ENCODE measurements at places on chromosomes 1 and 21.

DNA sequence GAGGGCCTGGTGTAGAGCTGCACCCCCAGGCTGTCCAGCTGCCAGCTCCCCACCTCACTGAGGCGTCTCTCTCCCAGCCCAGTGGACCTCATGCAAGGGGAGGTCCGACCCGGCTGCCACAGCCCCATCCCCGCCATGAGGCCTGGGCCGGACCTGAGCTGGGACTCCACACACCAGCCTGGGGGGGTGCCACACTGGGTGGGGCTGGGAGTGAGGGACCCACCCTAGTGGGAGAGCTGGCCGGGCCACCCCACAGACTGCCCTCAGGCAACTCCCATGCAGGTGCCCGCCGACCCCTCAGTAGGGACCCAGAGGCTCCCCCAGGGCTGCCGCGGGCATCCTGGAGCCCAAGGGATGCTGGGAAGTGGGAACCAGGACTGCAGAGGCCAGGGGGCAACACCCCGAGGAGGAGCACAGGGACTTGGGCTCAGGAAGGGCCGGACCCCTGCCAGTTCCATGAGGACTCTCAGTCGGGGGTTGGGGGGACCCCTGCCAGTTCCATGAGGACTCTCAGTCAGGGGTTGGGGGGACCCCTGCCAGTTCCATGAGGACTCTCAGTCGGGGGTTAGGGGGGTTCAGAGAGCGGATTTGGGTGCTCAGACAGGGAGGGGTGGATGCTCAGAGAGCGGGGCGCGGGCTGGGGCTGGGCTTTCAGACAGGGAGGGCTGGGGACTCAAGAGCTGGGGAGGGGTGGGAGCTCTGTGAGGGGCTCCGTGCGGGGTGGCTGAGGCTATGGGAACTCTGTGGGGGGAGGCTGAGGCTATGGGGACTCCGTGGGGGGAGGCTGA is 1.2 kb upstream of the RNF223 start:
- H3K4me3 ChIP-seq, result no peak overlapping the region
- no peaks in the 10 kb centered on the region for H3K4me1 ChIP-seq
- H3K27me3 ChIP-seq, result peaks cover 2% of the 10 kb centered on the region
- H3K27ac ChIP-seq, result no peak overlapping the region
- no peaks in the 10 kb centered on the region for H3K36me3 ChIP-seq

DNA sequence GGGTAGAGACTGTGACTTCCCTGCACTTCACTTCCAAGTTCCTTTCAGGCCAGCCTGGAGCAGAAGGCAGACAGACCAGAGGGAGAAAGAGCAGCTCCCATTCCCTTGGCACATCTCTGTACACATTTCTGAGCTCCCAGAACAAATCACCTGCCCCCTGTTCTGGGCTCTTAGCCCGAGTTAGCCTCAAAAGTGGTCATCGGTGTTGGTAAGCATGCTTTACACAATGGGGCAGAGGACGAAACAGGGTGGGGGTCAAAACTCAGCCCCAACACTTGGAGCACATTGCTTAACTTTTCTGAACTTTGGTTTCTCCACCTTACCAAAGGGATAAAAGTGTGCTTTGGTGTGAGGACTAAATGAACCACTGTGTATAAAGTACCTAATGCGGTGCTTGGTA is 98.7 kb downstream of the DAB1 start:
- H3K4me1 ChIP-seq, result no peaks in the 10 kb centered on the region
- no peak overlapping the region for H3K27ac ChIP-seq
- H3K4me3 ChIP-seq, result no peak overlapping the region
- no peaks in the 10 kb centered on the region for H3K36me3 ChIP-seq

- H3K27ac ChIP-seq, result no peak overlapping the region
- H3K27me3 ChIP-seq, result peaks cover 3% of the 10 kb centered on the region
- no peak for DNase-seq
- no peak overlapping the region for H3K4me3 ChIP-seq
- no peaks in the 10 kb centered on the region for H3K36me3 ChIP-seq
- no peaks in the 10 kb centered on the region for H3K4me1 ChIP-seq
Observed at GRCh38 chr21:21631961-21632360, 633.8 kb downstream of the NCAM2 start.

- peak overlapping the region; percentile 69 for H3K27ac ChIP-seq
- H3K4me3 ChIP-seq, result peak overlapping the region; percentile 92
- DNase-seq, result peak; percentile 5
Observed at GRCh38 chr1:212286556-212287131, 1.4 kb downstream of the PPP2R5A start.

DNA sequence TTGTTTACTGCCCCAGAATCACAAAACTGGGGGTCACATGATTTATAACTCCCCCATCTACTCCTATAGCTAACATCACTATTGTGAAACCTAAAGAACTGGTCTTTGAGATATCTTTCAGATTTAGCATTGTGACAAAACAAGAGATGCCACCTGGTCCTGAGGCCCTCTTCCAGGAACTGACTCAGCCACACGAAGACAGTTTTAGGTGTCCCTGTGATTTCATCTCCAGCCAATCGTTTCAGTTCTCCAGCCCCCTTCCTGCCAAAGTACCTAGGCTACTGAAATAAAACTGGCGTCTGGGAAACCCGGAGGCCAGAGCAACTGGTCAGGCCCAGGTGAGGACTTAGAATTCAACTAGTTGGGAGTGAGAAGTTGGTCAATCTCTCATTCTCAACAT is 36.6 kb downstream of the TBX19 start:
- no peak overlapping the region for H3K27ac ChIP-seq
- H3K4me3 ChIP-seq, result no peak overlapping the region
- H3K4me1 ChIP-seq, result peaks cover 43% of the 10 kb centered on the region
- H3K27me3 ChIP-seq, result no peaks in the 10 kb centered on the region
- H3K36me3 ChIP-seq, result no peaks in the 10 kb centered on the region

DNA sequence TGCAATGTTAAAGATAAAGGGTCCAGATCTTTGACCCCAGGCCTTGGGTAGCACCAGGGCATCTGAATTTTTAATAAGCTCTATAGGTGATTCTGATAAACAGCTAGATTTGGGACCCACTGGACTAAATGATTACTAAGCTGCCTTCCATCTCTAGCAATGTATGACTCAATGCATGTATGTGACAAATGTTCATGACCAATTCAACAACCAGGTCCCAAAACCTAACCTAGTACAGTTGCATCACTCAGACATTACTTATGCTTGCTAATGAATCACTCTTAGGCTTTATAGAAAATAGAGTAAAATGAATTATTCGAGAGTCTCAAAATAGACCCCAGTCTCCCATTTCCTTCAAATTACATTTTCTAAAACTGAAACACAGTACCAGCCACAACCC is 35.5 kb downstream of the RCAN1 start:
- peaks cover 4% of the 10 kb centered on the region for H3K36me3 ChIP-seq
- H3K27me3 ChIP-seq, result no peaks in the 10 kb centered on the region
- DNase-seq, result peak; percentile 81

- H3K27ac ChIP-seq, result no peak overlapping the region
- no peaks in the 10 kb centered on the region for H3K4me1 ChIP-seq
- no peak for DNase-seq
- H3K27me3 ChIP-seq, result peaks cover 5% of the 10 kb centered on the region
- no peak overlapping the region for H3K4me3 ChIP-seq
Observed at GRCh38 chr21:43986544-43987451, 25.3 kb upstream of the TRAPPC10 start.

DNA sequence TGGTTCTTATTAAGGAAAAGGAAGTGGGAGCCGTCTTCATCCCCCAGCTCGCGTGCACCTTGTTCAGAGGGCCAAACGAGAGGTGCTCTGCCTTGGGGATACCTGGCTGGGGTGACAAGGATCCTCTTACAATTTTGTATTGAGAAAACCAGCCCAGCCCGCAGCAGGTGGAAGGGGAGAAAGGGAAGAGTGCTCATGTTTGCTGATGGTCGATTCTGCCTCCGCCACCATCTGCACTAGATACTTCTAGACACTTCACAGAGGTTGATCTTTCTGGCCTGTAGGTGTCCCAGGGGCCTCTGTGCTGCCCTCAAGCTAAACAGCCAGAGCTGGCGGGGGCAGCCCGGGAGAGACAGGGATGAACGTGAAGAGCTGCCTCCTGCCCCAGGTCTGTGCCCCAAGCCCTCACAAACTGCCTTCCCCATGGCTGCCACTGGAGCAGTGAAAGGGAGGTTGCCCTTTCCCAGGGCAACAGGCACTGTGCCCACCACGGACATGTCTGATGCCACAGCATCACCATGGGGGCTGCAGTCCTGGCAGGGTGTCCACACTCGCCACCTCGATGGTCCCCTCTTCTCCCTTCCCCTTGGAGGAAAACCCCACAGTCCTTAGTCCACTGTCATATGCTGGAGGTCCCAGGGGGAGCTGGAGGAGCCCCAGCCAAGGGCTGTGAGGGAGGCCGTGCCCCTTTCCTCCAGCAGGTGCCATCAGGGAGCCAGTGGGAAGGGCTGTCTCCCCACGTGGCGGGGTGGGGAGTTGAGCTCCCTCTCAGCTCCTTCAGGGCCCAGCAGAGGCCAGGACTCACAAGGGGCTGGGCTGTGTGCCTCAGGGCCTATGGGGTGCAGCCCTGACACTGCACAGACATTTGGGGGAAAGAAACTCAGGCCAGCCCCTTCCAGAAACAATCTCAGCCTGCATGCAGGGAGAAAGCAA is 8.1 kb downstream of the ADPRS start:
- H3K4me3 ChIP-seq, result no peak overlapping the region
- H3K27me3 ChIP-seq, result peaks cover 3% of the 10 kb centered on the region
- no peaks in the 10 kb centered on the region for H3K36me3 ChIP-seq
- H3K4me1 ChIP-seq, result peaks cover 24% of the 10 kb centered on the region

DNA sequence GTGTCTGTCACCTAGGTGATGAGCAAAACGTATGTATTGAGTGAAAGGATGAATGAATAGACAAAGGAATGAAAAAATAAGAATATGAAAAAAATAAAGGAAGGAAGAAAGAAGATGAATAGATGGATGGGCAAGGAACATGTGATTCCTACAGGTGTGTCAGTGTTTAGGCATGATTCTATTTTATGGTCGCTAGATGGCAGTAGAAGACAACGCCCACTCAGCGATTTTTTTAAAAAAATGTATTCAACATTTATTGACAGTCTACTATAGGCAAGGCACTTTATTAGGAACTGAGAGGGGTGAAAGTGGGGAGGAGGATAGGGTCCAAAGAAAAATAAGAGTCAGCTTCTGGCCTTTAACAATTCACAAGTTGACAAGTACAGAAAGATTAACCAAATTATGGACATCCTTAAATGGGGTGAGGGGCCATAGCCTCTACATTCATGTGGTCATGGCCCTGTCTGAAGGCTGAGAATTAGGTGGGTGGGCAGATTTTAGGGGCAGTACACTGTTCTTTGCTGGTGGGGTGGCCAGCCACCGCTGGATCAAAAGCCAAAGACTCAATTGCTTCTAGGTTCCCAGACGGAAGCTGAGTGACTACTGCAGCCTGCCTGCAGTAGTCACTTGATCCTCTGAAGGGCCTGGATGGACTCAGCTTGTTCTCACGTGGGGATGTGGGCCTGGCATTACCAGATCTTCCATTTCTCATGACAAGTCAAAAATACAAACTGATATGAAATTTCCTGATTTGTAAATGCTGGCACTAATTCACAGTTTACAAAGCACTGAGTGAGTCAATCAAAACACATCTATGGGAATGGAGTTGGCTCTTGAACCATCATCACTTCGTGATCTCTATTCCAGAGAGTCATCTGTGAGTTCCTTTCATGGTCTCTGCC is 83.9 kb downstream of the FASLG start:
- peaks cover 42% of the 10 kb centered on the region for H3K4me1 ChIP-seq
- peaks cover 2% of the 10 kb centered on the region for H3K27me3 ChIP-seq
- peak; percentile 27 for DNase-seq
- no peak overlapping the region for H3K4me3 ChIP-seq
- no peaks in the 10 kb centered on the region for H3K36me3 ChIP-seq
- H3K27ac ChIP-seq, result no peak overlapping the region

DNA sequence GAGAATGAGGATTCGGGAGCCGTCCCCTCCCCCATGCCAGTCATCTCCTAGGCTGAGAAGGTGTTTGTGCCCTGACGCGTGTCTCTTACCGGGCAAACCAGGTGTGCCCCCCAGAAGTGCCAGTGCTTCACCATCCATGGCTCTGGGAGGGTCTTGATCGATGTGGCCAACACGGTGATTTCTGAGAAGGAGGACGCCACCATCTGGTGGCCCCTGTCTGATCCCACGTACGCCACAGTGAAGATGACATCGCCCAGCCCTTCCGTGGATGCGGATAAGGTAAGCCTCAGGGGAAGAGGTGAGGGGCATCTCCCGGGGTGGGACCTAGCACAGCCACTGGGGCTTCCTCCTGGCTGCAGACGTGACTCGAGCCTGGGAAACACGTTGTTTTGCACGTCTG is 959 bp downstream of the PADI6 start:
- H3K36me3 ChIP-seq, result no peaks in the 10 kb centered on the region
- H3K4me1 ChIP-seq, result peaks cover 12% of the 10 kb centered on the region
- no peak for DNase-seq
- no peak overlapping the region for H3K4me3 ChIP-seq
- no peak overlapping the region for H3K27ac ChIP-seq

DNA sequence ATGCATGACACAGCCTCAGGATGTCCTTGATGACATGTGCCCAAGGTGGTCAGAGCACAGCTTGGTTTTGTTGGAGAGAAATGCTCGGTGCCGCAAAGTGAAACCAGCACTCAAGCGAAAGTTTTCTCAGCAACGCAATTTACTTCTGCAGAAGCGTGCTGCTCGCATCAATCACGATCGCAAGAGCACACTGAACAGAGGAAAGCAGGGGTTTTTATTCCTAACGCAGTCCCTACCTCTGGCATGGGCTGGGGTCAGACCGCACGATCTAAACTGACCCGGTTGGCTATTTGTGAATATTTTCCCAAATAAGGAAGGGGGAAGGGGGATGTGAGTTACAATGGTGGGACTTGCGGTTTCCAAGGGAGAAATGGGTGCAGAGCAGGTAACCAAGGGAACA is 809 bp upstream of the ZNF669 start:
- H3K4me3 ChIP-seq, result no peak overlapping the region
- peaks cover 19% of the 10 kb centered on the region for H3K4me1 ChIP-seq
- peaks cover 41% of the 10 kb centered on the region for H3K36me3 ChIP-seq
- no peaks in the 10 kb centered on the region for H3K27me3 ChIP-seq

DNA sequence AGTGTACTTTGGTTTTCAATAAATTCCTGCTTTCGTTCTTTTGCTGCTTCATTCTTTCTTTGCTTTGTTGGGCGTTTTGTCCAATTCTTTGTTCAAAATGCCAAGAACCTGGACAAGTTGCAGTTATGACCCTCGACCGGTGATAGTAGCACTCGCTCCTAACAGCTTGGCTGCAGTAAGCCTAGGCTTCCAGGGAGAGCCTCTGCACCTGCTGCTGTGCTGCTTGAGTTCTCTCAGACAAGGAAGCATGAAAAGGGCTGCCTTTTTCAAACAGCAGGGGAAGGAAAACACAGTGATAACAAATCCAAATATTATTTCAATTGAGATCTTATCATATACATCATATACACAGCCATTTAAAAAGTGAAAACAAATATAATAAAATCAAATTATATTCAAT is 12.8 kb upstream of the RIPK4 start:
- H3K36me3 ChIP-seq, result no peaks in the 10 kb centered on the region
- peaks cover 11% of the 10 kb centered on the region for H3K27me3 ChIP-seq
- peaks cover 29% of the 10 kb centered on the region for H3K4me1 ChIP-seq
- no peak overlapping the region for H3K4me3 ChIP-seq

DNA sequence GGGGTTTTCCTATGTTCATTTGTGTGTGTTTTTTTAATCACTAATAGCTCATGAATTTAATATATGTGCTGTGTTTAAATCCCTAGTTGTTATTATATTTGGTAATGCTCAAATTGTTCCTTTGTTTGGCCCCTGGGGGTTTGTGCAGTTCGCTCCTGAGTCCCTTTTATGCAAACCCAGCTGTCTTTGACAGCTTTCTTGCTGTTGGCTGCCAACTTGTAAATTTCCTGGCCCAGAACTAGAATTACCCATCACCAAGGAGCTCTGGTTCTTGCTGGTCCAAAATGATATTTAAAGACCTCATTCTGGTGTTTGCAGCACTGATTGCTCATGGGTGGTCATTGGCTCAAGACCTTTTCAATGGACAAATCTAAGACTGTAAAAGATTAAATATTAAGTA is 39.6 kb upstream of the PGBD5 start:
- no peak for DNase-seq
- no peaks in the 10 kb centered on the region for H3K36me3 ChIP-seq
